ENCODE measurements at places on chromosomes 11 and 22.

DNA sequence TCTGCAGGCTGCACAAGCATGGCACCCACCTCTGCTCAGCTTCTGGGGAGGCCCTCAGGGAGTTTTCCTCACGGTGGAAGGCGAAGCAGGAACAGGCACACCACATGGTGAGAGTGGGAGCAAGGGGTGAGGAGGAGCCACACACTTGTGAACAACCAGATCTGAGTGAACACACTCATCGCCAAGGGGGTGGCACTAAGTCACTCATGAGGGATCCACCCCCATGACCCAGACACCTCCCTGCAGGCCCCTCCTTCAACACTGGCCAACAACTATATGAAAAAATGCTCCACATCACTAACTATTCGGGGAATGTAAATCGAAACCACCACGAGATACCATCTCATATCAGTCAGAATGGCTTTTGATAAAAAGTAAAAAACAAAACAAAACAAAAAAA lies 722 bp upstream of the KRTAP5-2 start:
- no peak for DNase-seq

DNA sequence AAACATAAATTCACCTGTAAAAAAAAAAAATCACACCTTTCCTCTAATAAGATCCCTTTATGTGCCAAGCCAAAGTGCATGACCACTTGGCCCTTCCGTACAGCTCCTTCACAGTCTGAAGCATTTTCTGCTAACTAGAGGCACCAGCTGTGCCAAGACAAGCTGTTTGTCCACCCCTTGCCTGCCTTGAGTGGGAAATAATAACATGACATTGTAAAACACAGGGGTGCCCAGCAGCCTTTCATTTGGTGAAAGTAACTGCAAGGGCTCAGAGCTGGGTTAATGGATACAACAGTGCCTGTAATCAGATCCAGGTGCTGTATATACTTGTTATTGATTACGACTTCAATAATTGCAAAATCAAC lies 59.2 kb downstream of the DDIAS start:
- DNase-seq = no peak

DNA sequence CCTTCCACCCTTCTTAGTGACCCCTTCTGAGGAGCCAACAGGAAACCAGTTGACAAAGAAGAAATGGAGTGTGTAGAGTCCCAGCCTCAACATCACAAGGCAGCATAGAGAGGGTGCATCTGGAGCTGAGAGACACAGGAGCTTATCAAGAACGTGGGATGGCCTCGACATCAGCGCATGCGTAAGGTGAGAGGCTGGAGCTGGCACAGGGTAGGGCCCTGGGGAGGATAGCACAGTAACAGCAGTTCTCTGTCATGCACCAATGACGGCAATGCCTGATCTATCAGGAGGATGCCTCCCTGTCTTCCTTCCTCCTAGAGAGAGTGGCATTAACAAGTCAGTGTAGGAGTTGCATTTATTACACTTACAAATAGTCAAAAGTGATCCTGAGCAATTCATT lies 426.1 kb downstream of the NTM start:
- DNase-seq = no peak

DNA sequence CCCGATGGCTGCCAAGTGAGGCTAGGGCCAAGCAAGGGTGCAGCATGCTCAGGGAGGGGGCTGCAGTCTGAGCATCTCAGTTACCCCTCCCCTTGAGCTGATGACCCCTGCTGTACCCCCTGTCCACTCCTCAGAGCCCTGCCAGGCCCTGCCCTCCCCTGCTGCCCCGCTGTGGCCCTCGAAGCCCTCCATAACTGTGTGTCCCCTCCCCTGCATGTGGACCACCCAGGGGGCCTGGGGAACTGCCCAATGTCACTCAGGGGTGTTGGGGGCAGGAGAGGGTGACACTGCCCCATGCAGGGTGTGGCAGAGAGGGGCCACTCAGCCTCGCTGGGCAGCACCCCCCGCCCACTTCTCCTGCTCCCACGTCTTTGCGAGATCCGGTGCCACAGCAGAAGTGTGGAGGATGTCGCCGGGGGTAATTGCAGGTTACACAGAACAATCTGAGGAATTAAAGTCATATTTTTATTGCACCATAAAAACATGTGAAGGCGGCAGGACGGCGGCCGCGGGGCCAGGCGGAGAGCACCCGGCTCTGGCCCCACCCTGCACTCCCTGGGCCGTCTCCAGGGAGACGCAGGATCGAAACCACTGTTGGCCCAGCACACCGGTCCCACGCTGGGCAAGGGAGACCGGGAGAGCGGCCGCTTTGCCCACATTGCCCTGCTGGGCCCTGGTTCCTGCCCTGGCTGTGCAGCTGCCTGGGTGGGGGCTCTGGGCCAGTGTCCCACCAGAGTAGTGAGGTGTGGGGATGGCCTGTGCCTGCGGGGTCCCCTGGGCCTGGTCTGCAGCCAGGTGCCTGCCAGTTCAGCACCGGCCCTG lies 18.7 kb upstream of the GNB1L start:
- no peak for DNase-seq

GRCh38 chr22:39773976-39774539 lies 119.5 kb downstream of the ENTHD1 start:
- no peak for DNase-seq

- no peak for DNase-seq
These were observed 12.8 kb downstream of the CPT1A start for GRCh38 chr11:68828957-68829356.

- no peak for DNase-seq
These were observed 948.2 kb downstream of the NTM start for GRCh38 chr11:132318421-132319157.

- DNase-seq = no peak
These were observed 108.5 kb downstream of the TP53I11 start for GRCh38 chr11:44842220-44842619.

DNA sequence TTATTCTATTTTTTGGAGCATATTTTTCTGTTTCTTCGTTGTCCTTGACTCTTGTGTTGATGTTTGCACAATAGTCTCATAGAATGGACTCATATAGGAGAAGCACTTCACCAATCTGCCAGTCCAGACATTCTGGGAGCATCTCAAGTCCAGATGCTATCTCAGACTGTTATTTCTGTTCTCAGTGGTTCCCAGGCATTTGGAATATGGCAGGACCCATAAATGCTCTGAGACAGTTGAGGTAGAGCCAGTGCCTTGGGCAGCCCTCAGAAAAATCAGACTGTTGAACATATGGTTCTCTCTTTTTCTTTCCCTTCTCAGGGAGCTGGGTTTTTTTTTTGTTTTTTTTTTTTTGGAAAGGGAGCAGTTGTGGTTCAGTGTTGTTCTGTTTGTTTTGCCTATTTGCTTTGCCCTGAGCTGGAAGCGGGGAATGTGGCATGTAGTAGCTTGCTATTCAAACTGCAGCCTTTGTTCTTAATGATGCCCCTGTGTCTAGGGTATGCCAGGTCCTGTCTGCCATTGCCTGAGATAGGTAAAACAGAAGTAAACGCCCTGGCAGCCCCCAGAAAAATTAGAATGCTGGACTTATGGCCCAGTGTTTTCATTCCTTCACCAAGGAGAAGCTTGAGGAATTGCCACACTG lies 3.7 kb upstream of the MS4A2 start:
- peak; percentile 47 for DNase-seq

DNA sequence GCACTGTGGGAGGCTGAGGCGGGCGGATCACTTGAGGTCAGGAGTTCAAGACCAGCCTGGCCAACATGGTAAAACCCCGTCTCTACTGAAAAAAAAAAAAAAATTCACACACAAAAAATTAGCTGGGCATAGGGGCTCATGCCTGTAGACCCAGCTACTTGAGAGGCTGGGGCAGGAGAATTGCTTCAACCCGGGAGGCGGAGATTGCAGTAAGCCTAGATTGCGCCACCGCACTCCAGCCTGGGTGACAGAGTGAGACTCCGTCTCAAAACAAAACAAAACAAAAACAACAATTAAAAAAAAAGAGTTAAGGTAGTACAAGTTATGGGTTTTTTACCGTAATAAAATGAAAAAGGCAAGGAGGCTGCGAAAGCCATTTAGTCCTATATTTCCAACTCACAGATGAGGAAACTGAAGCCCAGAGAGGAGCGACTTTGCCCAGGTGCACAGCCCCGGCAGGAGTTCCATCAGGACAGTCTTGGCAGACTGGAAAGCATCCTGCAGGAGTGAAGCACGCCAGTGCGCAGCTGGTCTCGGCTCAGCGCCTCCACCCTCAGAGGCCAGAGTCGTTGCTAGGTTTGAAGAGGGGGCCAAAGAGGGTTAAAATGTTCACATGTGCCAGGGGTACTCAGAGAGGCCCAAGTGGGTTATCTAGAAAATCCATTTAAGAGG lies 3.8 kb upstream of the FADS3 start:
- DNase-seq = no peak

GRCh38 chr11:123413636-123414035 lies 16.4 kb upstream of the GRAMD1B start:
- DNase-seq = no peak

DNA sequence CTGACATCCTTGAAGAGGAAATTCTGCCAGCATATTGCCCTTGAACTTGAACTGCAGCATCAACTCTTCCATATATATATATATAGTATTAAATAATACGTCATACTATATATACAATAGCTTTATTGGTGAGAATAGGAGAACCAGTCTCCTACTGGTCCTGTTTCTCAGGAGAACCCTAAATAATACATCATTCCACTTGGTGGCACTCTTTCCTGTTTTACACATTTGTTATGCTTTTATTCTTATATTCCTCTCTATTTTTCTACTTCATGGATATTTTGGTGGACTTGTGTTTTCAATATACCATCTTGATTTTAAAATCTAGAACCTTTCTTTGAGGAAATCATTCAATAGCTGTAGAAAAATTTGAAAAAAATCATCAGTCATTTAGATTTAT lies 193.3 kb downstream of the TRPC6 start:
- no peak for DNase-seq

GRCh38 chr11:10155793-10156490 lies 138.1 kb downstream of the SBF2 start:
- no peak for DNase-seq

DNA sequence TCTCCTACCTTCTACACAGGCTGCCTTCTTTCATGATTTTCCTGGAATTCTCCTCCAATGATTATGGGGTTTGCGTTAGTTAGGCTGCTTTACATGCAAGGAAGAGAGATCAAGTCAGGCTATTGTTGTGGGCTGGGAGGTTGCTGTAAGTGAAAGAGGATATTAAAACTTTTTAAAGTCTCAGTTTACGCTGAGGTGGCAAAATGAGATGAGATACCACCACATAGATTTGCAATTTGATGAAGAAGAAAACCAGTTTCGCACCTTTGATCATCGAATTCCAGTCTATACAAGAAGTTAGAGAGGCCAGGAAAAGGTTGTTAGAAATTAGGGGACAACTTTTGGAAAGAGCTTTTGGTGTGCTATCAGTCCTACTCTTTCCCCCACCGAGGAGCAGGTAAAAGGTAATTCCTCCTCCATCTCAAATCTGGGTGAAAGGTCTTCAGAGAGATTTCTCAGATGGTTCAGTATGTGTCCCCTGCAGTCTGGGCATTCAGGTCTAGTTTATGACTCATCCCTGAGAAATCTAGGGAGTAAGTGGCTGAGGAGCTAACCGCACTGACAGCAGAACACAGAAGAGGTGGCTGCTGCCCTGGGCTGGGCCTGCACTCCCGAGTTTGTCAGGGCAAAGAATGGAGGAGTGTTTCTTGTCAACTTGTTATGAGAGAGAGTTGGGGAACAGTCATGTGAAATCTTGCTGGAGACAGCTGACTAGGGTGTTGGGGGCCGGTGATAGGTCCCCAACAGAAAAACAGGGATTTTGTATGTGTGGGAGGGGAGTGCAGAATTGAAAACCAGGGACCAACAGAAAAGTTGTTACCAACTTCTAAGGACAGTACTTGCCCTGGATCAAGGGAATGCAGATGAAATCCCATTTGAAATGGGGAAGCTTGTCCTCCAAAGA lies 34.7 kb downstream of the CCDC83 start:
- DNase-seq = no peak

DNA sequence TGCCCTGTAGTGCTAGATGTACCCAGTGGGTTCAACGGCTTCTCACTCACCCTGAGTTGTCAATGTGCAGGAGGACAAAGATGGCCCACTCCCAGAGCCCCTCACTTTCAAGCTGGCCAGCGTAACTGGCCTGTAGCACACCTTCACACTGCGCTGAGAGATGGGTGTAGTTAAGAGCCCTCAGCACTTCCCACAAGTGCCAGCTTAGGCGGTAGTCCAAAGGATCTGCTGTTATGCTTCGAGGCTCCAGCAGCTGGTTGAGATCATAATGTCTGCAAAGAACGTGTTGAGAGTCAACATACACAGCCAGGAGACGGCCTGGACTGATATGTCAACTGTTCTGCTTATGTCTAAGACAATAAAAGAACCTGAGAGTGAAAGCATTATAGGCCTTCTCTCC lies 14.7 kb upstream of the CHRNA10 start:
- DNase-seq = no peak

DNA sequence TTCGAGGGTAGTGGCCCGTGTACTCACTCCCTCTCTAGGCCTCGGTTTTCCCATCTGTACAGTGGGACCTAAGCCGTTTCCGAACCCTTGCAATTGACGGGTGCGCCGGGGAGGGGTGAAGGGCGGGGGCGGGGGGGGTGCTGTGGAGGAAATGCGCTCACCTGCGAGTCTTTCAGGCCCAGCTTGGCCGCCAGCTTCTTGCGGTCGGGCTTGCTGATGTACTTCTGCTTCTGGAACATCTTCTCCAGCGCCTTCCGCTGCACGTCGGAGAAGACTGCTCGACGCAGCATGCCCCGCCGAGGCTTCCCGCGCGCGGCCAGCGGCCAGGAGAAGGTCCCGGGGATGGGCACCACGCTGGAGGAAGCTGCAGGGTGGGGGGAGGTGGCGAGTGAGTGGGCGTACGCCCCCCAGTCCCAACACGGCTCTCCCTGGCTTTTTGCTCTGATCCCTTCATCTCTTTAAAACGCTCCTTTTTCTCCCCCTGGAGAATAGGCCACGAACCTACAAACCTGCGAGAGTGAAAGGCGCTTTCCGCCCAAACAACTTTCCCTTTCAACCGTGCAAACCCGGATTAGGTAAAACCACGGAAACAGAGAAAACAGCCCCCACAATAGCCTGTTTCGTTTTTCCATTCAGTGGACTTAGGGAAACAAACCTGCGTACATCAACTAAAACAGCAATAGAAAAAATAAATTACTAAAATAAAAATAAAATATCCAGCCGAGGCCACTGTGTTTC lies 3.2 kb downstream of the DBX1 start:
- DNase-seq = peak; percentile 48

- DNase-seq = no peak
These were observed 516.9 kb upstream of the LARGE1 start for GRCh38 chr22:34437140-34437539.

- DNase-seq = peak; percentile 22
These were observed 673 bp upstream of the DUSP18 start for GRCh38 chr22:30668386-30668710.

DNA sequence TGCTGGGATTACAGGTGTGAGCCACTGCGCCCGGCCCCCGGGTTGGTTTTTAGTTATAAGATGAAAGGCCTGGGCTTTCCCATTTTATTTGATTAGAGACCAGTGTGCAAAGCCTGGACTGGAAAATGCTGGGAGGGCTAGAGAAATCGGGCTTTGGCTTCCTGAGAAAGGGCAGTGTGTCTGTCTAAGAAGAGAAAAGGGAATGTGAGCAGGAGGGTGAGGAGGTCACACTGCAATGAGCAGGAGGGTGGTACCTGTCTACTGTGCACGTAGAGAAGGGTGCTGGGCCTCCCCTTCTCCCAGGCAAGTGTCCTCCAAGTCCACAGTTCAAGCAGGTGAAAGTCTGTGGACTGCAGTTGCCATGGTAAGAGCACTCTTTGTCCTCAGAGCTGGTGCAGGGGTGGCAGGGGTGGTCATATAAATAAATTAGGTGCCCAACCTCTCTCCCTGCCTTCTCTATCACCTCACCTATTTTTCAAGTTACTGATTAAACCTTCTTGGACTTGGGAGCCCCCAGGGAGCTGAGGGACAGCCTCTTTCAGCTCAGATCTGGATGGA lies 30.8 kb downstream of the SLC5A1 start:
- no peak for DNase-seq

Measured in NCI-H1105 (cell line).